ENCODE measurements at places on chromosomes 2 and 18. TPM values are rescaled to one million over a fixed set of nuclear protein-coding genes. Genes with fewer than 3 reads are reported as not detected.

COL5A2 gene
- 19.2 TPM for total RNA-seq

DUSP2 gene
- total RNA-seq = 4.5 TPM

LMAN1 gene
- 39.9 TPM for total RNA-seq

GULP1 gene
- total RNA-seq = 51.4 TPM

STPG4 gene
- 0.41 TPM for total RNA-seq

EPB41L3 gene
- 57.5 TPM for total RNA-seq

SIGLEC15 gene
- not detected for total RNA-seq

CDK15 gene
- 0.82 TPM for total RNA-seq

MC2R gene
- under 0.01 TPM for total RNA-seq

ARHGEF33 gene
- total RNA-seq = 2.4 TPM

INO80D gene
- 16.3 TPM for total RNA-seq

FLACC1 gene
- total RNA-seq = 2.4 TPM

DNAH7 gene
- 11.4 TPM for total RNA-seq

APCDD1 gene
- 10.6 TPM for total RNA-seq

CTDP1 gene
- 16.7 TPM for total RNA-seq

ACVR1C gene
- total RNA-seq = 5.7 TPM

POLR1A gene
- 11.0 TPM for total RNA-seq

NFE2L2 gene
- 8.6 TPM for total RNA-seq

Measured in frontal cortex (tissue), 4 donors.